ENCODE measurements at places on chromosomes 13 and 19. TPM values are rescaled to one million over a fixed set of nuclear protein-coding genes. Genes with fewer than 3 reads are reported as not detected.

Gene ANGPTL4
- polyA plus RNA-seq, result 2.3 TPM

Gene GPR4
- 0.07 TPM for polyA plus RNA-seq

Gene ZNF575
- 0.67 TPM for polyA plus RNA-seq

Gene SLC7A9
- 0.03 TPM for polyA plus RNA-seq

Gene HSPB6
- polyA plus RNA-seq, result 0.46 TPM

Gene SPACA7
- polyA plus RNA-seq, result not detected

Gene SULT2B1
- polyA plus RNA-seq, result 1.6 TPM

Gene IFNL2
- polyA plus RNA-seq, result not detected

Gene SHISA7
- not detected for polyA plus RNA-seq

Gene ZNF93
- 4.1 TPM for polyA plus RNA-seq

Gene PPP1R12C
- 64.8 TPM for polyA plus RNA-seq

Gene VSTM2B
- not detected for polyA plus RNA-seq

Gene TMEM145
- not detected for polyA plus RNA-seq

Gene SLC25A41
- 0.25 TPM for polyA plus RNA-seq

Gene CEACAM5
- polyA plus RNA-seq, result not detected

DNA sequence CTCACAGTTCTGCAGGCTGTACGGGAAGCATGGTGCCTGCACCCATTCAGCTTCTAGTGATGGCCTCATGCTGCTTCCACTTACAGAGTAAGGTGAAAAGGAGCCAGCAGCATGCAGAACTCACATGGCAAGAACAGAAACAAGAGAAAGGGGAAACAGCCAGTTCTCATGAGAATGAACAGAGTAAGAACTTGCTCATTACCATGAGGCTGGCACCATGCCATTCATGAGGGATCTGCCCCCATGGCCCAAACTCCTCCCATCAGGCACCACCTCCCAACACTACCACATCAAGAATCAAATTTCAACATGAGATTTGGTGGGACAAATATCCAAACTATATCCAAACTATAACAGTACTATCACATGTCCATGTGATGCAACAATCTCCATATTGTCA, 72.1 kb downstream of the KATNAL1 start:
- no peak for DNase-seq

- DNase-seq, result no peak
Observed at GRCh38 chr13:72156760-72157159, 289.8 kb upstream of the DACH1 start.

- peak; percentile 88 for DNase-seq
Observed at GRCh38 chr13:30569901-30570576, 47.7 kb upstream of the USPL1 start.

GRCh38 chr13:44181931-44182330, 191.7 kb upstream of the SERP2 start:
- no peak for DNase-seq

GRCh38 chr19:50531171-50531612, 17.5 kb upstream of the ASPDH start:
- no peak for DNase-seq

- DNase-seq, result no peak
Observed at GRCh38 chr13:27005976-27006518, 165.6 kb downstream of the USP12 start.

DNA sequence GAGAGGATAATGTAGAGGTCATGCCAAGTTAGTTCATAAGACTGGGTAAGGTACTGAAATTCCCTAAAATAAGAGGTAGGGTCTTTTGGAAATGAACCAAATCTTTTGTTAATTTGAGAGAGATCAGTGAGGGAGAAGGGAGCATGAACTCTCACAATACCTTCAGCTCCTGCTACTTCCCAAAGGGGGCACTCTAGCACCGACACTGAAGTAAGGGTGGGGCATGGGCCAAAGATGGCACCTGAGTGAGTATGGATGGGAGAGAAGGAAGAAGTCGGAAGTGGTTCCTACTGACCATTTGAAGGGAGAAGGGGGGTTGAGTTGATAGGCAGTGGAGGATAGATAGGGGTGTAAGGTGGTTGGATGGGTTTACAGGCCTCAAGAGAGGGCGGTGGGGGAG, 86.6 kb downstream of the ZNF737 start:
- DNase-seq, result no peak

DNA sequence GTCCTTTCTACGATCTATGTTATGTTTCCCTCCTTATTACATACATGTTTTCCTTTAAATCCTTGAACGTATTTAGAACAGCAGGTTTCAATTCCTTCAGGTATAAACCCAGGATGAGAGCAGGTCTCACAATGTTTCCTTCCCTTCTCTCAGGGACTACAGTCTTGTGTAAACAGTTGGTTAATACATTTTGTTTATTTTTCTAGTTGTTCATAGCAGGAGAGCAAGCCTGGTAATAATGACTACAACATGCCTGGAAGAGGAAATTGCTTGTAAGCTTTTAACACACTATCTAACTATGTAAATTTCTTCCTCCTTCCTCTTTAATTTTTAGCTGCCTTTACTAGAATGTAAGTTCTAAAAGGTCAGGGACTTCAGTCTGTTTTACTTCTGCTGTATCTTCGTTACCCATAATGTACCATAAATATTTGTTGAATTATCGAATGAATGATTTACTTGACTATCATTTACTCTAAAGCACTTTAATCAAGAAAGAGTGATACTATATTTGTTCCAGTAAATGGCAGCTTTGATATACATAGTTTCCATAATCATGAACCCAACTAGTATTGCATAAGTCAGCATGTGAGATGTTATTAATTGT, 28.9 kb upstream of the TNFRSF19 start:
- DNase-seq, result no peak

- DNase-seq, result no peak
Observed at GRCh38 chr13:80783926-80784565, 443.1 kb upstream of the SPRY2 start.

DNA sequence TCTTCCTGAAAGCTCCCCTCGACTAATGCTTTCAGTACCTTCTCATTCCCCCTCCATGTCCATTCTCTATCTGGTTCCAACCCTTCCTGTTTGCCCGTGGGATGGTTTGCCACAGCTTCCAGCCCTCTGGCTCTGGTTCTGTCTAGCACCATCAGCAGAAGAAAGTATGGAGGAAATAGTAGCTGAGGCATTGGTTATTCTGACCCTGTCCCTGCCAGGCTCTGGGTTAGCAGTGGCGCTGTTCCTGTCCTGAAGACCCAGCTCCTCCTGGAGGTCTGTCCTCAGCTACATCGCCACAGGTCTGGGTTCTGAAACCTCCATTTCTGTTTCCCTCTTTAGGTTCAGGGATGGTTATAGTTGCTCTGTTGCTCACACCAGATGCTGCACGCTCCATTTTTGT, 604.6 kb upstream of the GPC6 start:
- DNase-seq, result no peak

DNA sequence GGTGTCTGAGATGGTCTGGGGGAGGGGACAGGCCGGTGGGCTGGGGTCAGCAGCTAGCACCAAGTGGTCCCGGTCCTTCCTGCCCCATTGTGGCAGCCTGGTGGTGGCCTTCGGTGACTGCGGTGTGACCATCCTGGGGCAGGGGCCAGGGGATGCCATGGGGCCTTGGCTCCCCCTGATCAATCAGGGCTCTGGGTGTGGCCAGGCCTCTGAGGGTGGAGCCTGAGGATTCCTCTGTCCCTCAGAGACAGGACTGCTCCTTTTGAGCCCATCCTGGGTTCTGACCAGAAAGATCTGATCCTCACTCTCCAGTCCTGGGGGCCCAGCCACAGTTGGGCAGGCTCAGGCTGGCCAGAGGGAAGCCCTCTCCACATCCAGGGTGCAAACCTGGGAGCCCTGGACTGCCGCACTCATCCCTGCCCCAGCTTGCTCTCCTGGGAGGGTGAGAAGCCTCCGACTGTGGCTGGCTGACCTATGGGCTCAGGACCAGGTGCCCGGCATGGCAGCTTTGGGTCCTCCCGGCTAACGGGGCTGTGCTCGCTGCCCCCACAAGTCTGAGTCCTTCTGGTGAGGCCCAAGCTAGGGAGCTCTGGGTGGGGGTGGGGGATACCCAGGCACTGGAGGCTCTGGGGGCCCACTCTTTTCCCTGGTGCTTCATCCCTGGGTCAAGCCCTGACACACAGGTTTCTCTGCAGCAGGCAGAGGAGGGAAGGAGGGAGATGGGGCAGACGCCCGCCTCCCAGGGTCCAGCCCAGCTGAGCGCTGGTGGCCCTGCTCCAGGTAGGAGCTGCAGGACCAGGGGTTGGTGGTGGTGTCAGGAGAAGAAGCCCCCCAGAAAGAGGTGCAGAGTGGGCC, 59.5 kb downstream of the IER2 start:
- no peak for DNase-seq

DNA sequence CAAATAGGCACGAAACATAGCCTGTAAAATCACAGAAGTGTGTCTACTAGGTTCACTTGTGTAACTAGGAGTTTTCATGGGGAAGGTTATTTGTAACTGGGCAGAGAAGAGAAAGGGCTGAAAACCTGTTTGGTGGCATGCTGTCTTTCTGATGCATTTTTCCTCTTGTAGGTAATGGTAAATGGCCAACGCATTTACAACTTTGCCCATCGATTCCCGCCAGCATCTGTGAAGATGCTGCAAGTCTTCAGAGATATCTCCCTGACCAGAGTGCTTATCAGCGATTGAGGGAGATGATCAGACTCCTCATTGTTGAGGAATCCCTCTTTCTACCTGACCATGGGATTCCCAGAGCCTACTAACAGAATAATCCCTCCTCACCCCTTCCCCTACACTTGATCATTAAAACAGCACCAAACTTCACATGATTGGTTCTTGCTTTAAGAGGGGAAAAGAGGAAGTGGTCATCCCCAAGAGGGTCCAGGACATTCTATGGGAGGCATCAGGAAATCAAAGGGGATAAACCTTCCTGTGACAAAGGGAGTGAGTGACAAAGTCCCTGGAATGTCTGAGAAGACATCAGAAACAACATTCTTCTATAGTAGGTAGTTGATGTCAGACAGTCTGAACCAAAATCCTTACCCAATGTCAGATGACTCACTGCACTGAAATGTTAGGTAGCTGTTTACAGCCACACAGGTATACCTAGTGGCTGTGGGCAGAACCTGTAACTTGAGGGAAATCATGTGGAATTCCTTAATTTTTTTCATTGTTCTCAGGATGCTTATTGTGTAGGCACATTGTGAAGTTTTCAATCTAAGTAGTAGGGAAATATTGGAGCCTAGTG, 5.0 kb downstream of the LGALS14 start:
- DNase-seq, result peak; percentile 32

- DNase-seq, result peak; percentile 33
Observed at GRCh38 chr19:9058905-9059667, 27.8 kb upstream of the OR1M1 start.

GRCh38 chr13:25489238-25489637, 117.5 kb downstream of the ATP8A2 start:
- no peak for DNase-seq

DNA sequence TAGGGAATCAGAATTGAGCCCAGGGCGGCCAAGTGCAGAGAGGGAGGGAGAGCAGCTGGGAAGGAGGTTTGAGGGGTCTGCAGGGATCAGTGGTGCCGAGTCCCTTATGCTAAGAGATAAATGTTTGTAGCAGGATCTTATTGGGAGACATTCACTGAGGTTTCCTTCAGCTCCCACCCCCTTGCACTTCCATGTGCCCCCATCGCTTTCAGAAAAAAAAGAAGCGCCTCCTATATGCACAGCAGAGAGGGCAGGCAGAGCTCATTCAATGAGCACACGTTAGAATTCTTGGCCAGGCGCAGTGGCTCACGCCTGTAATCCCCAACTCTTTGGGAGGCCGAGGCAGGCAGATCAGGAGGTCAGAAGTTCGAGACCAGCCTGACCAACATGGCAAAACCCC, 28.0 kb downstream of the CYP4F2 start:
- DNase-seq, result no peak

- DNase-seq, result no peak
Observed at GRCh38 chr13:99388334-99388923, 81.2 kb upstream of the GPR183 start.

DNA sequence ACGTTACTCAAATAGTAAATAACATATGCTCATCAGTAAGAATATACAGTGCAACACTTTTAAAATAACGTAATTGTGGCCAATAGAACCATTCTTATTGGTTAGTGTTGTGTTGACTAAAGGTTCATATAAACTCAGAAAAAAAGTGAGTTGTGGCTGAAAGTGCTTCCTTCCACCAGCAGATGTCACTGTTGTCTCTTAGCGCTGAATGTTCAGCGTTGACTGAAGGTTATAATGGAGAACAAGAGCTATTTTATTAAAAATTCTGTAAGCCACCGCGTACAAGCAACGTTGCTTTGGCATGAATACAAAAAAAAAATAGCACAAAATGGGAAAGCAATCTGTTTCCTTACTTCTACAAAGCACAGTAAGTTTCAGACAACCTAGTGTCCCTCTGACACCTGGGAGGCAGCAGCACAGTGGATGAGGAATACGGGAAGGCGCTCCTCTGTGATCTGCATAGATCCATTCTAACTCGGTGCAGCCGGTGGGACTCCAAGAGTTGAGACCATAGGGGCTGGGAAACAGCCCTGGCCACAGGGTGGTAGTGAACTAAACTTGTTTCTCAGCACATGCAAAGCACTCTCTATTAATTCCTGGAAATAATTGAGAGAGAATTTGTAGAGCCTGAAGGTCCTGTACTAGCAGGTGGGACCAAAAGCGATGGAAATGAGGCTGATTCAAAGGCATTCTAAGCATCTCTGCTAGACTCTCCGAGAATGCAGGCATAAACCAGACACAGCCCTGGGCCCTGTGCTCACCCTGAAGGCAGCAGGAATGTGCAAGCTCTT, 23.9 kb upstream of the OXGR1 start:
- no peak for DNase-seq

DNA sequence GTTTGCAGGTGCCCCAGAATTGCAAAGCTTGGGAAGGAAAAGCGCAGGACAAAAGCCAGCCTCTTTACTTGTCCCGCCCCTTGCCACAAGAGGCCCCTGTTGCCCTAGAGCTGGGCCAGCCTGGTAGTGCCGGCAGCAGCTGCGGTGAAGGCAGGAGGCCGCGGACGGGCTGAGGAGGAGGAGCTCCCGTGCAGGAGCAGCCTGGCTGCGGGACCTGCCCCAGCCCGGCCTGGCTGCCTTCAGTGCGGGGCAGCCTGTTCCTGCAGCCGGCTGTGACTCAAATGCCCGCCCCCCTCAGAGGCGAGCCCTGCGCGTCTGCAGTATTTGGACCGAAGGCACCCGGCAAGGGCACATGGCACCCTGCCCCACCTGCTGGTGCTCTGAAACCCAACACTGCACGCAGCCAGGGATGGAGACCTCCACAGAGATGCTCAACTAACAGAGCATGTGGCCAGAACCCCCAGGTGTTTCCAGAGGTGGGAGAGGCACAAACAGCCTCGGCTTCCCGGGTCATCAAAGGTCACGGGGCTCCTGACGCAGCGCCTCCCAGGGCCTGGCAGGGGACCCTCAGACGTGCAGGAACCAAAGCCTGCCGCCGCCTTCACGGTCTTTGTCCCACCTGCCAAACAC, 29.7 kb downstream of the NAXD start:
- DNase-seq, result peak; percentile 30

- DNase-seq, result no peak
Observed at GRCh38 chr19:33721735-33722297, 74.9 kb upstream of the KCTD15 start.

DNA sequence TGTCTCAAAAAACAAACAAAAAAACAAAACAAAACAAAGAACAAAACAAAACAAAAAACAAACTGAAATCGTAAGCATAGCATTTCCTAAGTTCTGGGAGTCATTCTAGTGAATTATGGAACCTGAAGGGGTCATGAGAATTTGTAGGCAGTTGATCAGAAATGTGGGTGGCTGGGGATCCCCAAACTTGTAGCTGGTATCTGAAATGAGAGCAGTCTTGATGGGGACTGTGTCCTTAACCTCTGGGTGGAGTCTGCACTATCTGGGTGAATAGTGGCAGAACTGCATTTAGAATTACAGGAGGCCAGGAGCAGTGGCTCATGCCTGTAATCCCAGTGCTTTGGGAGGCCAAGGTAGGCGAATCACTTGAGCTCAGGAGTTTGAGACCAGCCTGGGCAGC, 6.1 kb downstream of the CLEC4G start:
- DNase-seq, result no peak
